ENCODE measurements at places on chromosomes 16 and 17.

GRCh38 chr16:70757183-70757582 lies 43.8 kb downstream of the VAC14 start:
- DNase-seq, result no peak

- no peak for DNase-seq
Measured at GRCh38 chr16:872436-873242, 72.1 kb upstream of the GNG13 start.

GRCh38 chr16:28189245-28189644 lies 22.5 kb downstream of the XPO6 start:
- no peak for DNase-seq

DNA sequence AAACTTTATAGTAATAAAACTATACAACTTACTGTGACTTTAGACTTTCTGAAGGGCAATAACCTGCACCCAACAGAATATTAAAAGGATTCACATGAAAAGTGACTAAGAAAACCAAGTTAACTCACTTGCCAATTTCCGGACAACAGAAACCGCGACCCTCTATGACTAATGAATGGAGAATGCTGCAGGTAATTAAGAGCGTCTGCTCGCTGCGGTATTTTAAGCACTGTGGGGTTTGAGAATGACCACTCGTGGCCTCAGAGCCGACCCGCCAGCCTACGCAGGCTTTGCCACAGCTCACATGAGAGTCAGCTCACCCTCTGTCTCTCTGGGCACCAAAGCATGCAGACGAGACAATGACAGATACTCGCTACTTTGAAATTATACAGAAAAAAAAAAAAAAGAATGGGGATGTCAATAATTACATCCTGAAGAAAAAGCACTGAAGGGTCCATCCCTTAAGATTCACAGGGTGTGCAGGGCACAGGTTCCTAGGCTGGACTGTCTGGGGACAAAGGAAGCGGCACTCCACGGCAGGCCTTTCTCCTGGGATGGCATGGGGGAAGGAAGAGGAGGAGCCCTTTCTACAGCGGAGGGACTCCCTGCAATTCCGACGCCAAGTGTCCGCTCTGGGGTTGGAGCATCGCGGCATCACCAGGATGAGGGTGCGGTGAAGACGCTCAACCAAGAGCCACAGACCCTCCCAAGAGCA lies 35.0 kb downstream of the ZCCHC14 start:
- DNase-seq, result no peak

DNA sequence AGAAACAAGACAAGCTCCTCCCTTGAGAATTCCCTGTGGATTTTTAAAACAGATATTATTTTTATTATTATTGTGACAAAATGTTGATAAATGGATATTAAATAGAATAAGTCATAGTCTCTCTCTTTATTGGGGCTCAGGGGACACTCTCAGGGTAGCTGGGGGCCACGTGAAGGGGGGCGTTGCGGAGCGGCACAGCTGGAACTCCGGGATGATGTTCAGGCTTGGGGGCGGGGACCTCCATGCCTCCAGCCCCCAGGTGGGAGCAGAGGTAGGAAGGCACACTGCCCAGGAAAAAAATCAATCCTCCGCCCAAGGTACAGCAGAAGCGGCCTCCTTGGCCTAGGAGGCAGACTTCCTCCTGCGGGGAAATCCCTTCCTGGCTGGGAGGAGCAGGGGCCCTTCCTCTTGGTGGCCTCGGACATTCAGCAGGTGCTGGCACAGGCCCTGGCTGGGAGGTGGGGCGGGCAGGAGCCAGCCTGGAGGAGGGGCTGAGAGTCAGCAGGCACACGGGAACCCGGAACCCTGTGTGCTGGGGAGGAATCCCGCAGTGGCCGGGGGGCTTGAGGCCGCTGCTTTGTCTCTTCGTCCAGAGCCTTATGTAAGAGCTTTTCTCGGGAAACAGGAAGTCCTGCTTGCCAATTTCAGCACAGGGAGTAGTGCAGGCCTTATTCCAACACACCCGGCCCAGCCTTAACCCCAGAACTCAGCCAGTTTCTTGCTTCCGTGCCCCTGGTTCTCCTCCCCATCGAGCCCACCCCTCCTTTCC lies 591 bp upstream of the TNFSF13 start:
- no peak for DNase-seq

DNA sequence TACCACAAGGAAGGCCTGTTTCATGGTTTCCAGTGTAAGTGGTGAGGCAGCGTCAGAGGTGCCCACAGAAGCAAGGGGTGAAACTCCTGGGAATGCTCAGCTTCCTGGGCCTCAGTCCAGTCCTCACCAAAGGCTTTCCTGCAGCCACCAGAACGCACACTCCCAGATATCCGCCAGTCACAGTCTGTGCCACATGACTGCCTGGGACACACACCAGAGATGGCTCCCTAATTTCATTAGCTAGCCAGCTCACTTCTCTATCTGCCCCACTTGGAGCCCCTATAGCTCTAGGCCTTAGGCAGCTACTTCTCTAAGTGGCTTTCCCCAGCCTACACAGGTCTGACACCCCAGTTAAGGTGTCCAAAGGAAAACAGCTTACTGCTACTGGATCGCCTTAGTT lies 77.0 kb downstream of the CYTH1 start:
- no peak for DNase-seq

GRCh38 chr16:28219282-28219681 lies 7.5 kb upstream of the XPO6 start:
- no peak for DNase-seq

DNA sequence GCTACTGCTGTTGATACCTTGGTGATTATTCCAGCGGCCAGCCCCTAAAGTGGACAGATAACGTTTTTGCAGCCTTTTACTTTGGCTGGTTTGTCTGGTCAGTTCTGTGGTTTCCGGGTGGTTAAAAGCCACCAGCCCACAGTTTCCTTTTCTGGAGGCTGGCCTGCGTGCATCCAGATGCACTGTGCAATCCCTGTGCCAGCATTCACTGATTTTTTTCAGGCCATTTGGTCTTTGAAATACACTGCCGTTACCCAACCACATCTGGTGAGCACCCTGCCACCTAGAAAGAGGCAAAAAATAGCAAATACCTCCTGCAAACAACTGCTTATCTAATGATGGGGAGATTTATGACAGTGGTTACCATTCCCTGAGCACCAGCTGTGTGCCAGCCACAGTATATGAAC lies 797 bp downstream of the NUDT7 start:
- DNase-seq, result no peak

GRCh38 chr16:73584157-73584556 lies 536.2 kb upstream of the ZFHX3 start:
- DNase-seq, result no peak

All from stimulated activated CD8-positive, alpha-beta memory T cell treated with anti-CD3 and anti-CD28 coated beads, Interleukin-2, amount 100 ng/mL, for 1 hour (primary cell).